Progenitor cell of endocrine pancreas (in vitro differentiated cells): ENCODE measurements at places on chromosomes 16 and 17. TPM values are rescaled to one million over a fixed set of nuclear protein-coding genes. Genes with fewer than 3 reads are reported as not detected.

The DUSP3 gene
- 58.0 and 58.3 TPM in 2 replicates for total RNA-seq

The GP1BA gene
- not detected in 2 replicates for total RNA-seq

The ASGR1 gene
- 10.6 and 11.1 TPM in 2 replicates for total RNA-seq

The NCBP3 gene
- 90.4 and 90.9 TPM in 2 replicates for total RNA-seq

The CMTM2 gene
- total RNA-seq, result 0.58 TPM in 1 of 2 replicates, not detected in the other

GRCh38 chr16:77882358-77882757 lies 94.0 kb downstream of the VAT1L start:
- no peak for DNase-seq

DNA sequence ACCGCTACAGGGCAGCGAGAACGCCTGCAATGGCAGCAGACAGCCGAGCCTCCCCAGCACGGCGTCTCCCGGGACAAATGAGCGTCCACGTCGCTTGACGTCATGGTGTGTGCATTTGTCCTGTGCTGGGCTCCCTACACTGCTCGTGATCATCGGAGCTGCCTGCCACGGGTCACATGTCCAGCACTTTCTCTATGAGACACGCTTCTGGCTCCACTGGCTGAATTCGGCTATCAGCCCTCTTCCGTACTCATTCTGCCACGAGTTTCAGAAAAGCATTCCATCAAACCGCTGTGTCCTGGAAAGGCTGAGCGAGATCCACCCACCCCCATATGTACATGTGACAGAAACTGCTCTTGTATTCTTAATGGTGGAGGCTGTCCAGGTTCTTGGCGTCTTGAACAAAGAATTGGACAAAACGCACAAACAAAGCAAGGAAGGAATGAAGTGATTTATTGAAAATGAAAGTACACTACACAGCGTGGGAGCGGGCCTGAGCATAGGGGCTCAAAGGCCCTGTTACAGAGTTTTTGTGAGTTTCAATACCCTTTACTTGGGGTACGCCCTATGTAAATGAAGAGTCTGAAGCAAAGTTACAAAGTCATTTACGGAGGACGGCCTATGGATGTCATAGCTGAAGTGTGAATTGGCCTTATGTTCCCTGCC lies 28.5 kb upstream of the SHCBP1 start:
- no peak for DNase-seq

DNA sequence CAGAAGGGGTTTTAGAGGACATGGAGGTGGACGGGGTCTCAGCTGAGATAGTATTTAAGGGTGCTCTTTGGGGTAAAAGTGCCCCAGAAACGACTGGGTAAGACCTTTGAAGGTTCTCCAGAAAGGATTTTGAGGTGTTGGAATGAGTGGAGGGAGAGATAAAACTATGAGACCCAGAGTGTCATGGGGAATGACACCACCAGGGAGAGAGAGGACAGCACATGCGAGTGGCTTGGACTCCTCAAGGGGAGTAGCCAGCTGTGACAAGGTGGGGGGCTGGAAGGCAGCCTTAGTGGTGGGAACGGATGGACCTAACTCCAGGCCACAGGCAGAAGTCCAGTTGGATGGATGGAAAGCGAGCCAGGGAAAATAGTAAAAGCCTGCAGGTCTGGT lies 19.2 kb upstream of the PITPNM3 start:
- DNase-seq, result no peak

- no peak for DNase-seq
Measured at GRCh38 chr16:81445966-81446906, 1.6 kb downstream of the CMIP start.

DNA sequence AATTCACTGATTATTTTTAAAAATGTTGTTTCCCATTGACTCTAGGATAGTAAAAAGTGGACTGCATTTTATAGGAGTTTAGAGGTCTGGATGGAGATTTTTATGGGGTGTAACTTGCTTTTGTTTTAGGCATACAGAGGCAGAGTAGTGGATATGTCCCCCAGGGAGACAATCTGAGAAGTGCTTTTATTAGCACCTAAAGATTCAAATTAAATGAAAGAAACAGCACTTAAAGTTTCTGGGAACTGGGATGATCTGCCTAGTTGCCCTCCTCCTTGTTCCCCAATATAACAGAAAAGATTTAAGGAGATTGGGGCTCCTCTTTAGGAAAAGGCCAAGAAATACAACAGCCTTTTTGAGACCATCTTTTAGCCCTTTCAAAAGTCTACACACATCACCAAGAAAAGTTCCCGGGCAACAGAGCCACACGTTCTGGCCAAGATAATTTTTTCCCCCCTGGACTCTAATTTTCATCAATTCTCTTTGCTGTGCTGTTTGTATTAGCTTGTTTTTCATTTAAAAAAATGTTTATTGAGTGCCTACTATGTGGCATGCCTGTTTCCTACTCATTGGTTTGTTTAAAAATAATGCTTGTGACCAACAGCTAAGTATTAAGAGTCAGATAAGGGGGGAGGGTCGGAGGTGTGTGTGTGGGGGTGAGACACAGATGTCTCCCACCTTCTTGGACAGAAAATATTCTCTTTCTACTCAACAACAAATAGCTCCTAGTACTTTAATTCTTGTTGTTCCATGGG lies 2.5 kb upstream of the IGF2BP1 start:
- DNase-seq, result no peak

GRCh38 chr17:61379457-61380216 lies 20.0 kb upstream of the TBX2 start:
- no peak for DNase-seq

GRCh38 chr17:80992077-80992947 lies 671 bp downstream of the CHMP6 start:
- DNase-seq, result no peak

DNA sequence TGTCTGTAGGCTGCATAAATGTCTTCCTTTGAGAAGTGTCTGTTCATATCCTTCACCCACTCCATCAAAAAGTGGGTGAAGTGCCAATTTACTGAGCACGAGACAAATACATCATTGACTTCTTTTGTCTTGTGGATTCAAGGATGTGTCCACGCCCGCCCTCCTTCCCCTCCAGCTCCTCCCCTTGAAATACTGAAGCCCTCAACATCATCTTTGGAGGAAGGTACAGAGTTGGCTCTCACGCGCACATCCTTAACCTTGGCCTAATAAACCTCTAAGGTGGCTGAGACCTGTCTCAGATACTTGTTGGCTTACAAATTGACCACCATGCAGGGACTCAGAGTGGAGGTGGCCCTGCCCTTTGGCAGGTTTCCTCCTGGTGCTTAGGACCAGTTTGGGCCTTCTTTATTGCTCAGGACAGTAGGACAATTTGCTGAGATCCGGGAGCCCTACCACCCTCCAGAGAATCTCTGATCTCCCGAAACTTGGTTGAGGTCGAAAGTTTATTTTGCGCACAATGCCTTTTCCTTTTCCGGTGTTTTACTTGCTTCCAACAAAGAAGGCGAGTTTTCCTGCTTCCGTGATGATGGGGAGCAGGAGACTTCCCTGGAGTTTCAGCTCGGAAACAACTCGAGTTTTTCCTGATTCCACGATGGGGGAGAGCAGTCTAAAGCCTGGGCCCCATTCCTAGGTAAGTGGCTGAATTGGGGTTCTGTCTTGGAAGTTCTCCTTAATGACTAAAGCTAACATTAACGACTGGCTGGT lies 14.1 kb upstream of the CDK10 start:
- DNase-seq, result no peak

DNA sequence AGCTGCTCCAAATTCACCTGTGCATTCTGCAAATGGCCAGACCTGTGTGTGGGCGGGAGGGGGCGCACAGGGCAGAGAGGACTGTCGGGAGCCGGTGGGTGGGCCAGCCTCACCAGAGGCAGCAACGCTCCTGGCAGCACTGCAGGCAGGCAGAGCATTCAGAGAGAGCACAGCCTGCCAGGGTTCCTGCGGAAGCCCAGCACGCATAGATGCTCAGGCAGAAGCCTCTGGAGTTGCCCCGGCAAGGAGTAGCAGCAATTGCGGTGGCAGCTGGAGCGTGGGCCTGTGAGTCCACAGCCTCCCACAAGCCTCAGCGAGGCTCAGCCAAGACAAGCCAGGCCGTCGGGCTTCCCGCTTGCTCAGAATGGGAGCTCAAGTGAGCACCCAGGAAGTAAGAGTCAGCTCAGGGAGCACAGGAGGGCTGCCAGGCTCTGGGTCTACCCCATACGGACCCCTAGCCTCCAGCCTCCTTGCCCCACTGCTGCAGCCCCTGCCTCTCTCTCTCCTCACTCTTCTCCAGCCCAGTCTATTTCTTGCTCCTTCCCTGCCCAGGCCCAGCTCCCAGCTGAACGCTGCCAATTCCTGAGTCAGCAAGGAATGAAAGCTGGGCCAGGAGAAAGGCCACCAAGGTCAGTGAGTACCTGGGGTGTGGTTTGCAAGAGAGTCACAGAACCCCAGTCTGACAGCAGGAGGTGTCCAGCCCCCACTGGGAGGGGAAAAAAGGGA lies 9.6 kb downstream of the EMC6 start:
- no peak for DNase-seq

GRCh38 chr17:66369830-66370229 lies 67.4 kb downstream of the PRKCA start:
- DNase-seq, result no peak

DNA sequence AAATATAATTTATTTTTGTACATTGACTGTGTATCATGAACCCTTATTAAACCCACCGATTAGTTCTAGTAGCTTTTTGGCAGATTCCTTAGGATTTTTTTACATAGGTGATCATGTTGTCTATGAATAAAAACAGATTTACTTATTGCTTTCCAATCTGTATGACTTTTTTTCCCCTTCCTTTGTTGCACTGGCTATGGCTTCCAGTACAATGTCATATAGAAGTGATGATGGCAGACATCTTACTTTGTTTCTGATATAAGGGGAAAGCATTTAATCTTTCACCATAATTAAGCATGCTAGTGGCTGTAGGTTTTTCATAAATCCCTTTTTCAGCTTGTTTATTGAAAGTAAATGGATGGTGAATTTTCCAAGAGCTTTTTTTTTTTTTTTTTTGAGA lies 28.9 kb upstream of the NACA2 start:
- no peak for DNase-seq

DNA sequence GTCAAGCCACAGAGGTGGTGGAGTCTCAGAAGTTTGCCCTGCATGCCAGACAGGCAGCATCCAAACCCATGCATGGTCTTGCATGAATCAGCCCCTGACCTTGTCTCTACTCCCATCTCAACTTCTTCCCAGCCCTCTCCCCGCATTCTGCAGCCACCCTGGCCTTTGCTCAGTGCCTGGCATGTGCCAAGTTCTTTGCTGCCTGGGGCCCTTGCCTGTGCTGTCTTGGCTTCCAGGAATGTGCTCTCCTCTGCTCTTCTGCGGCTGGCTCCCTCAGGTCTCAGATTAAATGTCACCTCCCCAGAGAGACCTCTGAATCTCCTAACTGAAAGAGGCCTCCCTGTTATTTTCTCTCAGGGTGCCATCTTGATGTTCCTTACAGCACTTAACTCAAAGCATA lies 17.6 kb downstream of the DRC3 start:
- DNase-seq, result no peak

- no peak for DNase-seq
Measured at GRCh38 chr17:16037636-16038035, 38.0 kb downstream of the TTC19 start.

DNA sequence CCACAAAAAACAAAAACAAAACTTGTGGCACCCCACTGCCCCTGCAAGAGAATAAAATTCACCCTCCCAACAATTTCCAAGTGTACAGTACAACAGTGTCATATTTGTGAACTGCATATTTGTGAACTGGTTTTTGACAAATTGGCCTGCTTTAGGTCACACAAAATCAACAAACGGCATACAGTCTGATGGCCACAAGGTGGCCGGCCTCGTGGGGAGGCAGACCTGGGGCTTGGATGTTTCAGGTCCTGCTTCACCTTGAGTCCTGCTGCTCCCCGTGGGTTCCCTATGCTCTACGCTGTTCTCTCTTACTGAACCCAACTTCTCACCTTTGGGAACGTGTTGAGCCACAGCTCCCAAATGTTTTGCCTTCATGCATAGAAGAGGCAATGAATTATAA lies 102.2 kb downstream of the CDK5R1 start:
- no peak for DNase-seq

DNA sequence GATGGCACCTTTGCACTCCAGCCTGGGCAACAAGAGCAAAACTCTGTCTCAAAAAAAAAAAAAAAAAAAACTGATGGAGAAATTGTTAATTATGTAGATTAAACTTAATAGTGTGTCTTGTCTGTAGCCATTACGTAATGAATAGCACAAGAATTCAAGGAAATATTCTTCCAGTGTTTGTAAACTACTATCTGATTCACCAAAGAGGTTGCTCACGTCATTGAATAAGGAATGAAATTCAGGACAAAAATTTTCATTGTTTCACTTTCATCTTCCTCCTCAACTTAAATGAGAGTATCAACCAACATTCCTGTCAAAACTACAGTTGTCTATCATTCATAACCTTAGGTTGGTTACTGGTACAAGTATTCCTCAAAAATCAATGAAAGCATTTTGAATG lies 30.7 kb upstream of the MYO18A start:
- DNase-seq, result no peak

- no peak for DNase-seq
Measured at GRCh38 chr17:72474719-72475477, 354.1 kb downstream of the SOX9 start.

GRCh38 chr17:1120596-1121441 lies 59.0 kb downstream of the ABR start:
- no peak for DNase-seq

DNA sequence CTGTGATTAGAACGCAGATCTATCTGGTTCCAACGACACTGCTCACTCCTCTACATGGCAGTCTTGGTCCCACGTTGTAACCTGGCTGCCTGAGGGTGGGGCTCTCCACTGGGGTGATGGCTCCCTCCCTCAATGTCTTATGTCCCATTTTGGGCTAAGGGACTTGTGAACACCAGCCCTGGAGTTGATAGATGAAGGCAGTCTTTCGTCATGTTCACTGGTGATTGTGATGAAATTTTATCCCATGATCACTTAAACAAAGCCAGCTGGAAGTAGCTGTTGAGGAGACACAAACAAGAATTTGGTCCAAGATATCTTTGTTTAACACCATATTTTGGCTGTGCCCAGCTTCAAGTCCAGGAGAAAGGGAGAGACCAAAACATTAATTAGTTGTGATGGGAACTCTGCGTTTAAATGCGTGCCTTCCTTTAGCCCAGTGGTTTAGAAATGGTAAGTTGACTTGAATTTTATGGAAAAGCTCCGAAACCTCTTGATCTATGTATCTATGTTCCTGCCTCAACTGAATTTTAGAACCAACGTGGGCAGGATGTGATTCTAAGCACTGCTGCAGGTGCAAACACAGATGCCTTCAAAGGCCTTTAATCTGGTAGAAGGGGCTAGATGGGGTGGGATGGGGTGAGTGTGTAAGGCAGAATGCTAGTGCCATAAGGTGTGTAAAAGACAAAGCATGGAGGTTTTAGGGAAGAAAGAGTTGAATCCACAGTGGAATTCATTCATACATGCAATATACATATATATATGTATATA lies 186.8 kb upstream of the IRX3 start:
- DNase-seq, result no peak
